ENCODE measurements at places on chromosomes 3 and 15. TPM values are rescaled to one million over a fixed set of nuclear protein-coding genes. Genes with fewer than 3 reads are reported as not detected.

Gene CHL1
- total RNA-seq = 1.5 TPM

- DNase-seq = peak; percentile 70
Observed at GRCh38 chr3:138381413-138381901, 33.1 kb downstream of the MRAS start.

DNA sequence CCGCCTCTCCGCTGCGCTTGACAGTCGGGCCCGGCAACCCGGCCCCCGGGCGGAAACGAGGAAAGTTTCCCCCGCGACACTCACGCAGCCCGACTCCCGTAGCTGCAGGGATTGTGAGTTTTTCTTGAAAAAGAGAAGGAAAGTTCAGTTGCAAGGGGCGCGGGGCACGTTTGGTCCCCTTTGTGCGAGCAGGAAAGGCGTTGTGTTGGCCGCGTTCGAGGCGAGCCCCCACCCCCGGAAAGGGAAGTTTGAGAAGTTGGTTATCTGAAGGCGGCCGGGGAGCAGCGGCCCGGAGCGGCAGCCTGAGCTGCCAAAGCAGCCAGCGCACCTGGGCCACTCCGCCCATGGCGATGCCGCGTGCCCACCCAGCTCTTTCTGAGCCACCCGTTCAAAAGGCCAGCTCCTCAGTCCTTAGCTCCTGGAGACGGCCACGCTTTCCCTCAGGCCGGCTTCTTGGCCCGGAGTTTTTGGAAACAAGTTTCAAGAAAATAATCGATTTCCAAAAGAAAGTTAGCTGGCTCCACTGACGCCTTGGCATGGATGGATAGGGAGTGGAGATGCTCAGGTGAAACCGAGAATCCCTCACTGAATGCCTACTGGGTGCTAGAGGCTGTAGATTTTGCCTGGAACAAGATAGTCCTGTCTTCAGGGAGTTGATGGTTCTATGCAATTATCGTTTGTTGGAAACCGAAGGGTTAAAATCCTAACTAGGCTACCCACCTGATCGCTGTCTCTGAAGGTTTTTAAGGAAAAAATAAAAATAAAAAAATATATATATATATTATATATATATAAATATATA lies 832 bp downstream of the TGFBR2 start:
- DNase-seq = peak; percentile 43

Gene TGM5
- total RNA-seq = not detected

- DNase-seq = no peak
Observed at GRCh38 chr15:71804695-71805470, 5.5 kb upstream of the NR2E3 start.

DNA sequence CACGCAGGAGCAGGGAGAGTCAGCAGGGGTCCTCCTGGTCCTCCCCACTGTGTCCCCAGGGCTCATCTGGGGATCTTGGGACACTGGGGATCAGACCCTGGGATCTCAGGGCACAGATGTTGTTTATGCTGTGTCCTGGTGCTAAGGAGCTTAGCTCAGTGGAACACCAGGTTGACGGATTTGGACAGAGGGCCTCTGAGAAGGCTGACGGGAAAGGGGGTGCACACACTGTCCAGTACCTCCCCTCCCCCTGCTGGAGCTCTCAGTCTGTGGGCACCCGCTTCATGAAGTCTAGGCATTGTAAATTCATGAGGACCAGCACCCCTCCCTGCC lies 21.9 kb upstream of the SEMA3F start:
- no peak for DNase-seq

DNA sequence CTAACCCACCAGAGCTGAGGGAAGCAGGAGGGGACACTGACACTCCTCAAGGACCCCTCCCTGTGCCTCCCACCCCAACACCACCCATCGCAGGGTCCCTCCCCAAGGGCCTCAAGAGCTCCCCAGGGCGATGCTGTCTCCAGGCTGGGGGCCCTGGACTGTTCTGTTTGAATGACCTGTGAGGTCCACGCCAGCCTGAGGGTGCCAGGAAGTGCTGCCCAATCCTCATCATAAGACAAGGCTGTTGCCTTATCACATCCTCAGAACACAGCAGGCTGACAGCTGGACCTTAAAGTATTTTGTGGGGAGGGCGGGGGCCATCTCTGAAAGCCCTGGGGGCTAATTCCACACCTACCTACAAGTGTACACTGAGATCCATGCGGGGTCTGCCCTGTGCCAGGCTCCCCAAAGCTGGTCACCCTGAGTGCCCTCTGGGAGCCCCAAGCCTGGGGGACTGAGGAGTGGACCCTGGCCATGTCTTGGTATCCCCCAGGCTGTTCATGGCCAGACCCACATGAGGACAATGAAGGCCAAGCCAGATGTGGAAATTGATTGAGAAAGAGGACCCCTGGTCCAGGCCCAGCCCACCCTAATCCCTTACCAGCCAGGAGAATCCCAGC lies 23.8 kb upstream of the GOLGA6C start:
- DNase-seq = no peak

Gene BMF
- 3.5 TPM for total RNA-seq

Gene GRM2
- not detected for total RNA-seq

Gene ITIH3
- total RNA-seq = 0.71 TPM

GRCh38 chr3:169610888-169611291 lies 52.6 kb downstream of the MECOM start:
- no peak for DNase-seq

DNA sequence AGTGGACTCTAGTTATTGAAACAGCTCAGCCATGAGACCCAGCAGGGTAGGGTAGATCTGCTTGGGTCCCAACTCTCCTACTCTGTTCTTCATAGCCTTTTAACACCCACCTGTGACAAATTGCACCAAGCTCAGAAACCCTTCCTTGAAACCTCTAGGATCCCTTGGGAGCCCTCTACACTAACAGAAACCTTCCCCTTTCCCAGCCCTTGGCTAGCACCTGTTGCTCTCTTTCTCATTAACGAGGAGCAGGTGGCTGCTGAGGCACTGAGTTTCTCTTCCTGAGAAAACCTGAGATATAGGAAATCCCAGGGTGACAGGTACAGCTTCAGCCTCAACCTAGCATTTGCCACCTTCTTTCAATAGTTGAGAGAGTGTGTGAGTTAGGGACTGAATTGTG lies 88.3 kb upstream of the CLSTN2 start:
- no peak for DNase-seq

Gene ALG1L2
- not detected for total RNA-seq

Gene CCR8
- not detected for total RNA-seq

Gene TM4SF4
- 0.13 TPM for total RNA-seq

All from gastrocnemius medialis (tissue), 4 donors.